NCI-H2081 treated with DMSO at 0.1 percent for 48 hours (cell line): ENCODE measurements at places on chromosomes 2 and 18.

DNA sequence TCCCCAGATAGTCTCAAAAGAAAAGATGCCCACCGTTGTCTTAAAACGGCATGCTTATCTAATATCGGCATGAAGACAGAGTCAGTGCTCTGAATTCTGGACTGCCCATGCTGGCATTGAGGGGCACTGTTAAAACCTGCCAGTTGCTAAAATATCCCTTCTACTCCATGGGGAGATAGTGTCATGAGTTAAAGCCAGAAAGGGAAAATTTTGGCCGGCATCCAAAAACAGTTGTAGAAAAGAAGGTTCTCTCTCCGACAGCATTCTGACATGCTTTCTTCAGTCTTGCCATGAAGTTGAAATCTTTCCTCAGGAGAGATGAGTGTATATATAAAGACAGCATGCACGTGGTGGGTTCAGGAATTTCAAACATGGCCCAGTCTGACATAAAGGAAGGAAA lies 401.3 kb upstream of the PIK3C3 start:
- DNase-seq: no peak

DNA sequence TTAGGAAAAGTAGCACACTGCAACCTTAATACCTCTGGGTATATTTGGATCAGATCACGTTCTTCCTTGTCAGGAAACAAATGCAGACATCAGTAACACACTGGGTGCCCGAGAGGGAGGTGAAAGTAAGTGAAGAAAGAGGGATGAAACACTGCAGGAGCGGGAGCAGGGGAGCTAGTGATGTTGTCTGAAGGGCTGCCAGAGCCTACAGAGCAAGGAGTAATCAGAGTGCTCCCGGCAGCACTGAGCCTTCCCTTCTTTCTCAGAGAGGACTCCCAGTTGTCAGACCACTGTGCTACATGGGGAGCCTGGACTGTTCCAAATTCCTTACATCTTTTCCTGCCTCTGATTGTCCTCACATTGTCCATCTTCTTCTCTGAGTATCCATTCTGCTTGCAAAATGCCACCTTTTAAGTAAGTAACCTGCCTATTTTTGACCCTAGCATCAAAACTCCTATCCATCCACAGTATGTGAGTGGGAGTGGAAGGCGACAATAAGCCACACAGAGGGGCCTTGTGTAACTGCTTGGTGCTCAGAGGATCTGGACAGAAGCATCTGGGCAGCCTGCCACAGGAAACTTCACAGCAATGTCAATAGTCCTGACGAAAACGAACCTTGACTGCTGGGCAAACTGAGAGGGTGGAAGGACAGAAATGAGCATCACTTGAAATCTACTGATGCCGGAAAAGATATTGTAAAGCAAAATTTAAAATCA lies 10.8 kb upstream of the NAB1 start:
- DNase-seq: no peak

DNA sequence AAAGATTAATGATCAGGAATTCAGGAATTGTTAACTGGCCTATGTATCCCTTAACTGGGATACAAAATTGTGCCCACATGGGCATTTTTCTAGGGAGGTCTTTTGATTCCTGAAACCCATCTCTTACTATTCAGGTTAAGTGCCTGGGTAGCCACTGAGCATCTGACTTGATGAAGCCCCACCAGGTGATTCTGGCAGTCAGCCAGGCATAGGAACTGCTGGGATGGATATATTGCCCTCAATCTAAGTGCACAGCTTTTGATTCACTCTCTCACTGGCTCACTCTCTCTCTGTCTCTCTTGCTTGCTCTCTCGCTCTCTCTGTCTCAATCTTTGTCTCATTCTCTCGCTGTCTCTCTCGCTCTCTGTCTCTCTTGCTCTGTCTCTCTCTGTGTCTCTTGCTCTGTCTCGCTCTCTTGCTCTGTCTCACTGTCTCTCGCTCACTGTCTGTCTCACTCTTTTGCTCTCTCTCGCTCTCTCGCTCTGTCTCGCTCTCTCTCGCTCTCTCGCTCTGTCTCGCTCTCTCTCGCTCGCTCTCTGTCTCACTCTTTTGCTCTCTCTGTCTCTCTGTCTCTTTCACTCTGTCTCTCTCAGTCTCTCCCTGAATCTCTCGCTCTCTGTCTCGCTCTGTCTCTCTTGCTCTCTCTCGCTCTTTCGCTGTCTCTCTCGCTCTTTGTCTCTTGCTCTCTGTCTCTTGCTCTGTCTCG lies 22.3 kb downstream of the INPP1 start:
- DNase-seq: no peak

DNA sequence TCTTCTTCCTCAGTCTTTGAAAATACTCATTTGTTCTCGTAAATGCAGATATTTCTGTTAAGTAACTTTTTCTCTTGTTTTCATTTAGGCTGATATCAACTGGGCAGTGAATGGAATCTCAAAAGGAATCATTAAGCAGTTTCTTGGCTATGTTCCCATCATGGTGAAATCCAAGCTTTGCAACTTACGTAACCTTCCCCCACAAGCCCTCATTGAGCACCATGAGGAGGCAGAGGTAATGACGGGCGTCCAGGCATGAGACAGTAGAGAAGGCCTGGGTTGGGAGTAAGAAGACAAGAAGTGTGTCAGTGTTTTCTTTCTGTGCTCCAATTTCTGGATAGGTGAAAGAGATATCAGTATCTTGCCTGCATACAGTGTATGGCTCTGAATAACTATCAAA lies 5.1 kb downstream of the POLR1B start:
- DNase-seq: no peak

- no peak for DNase-seq
These were observed 191.2 kb upstream of the TPO start for GRCh38 chr2:1222056-1222455.

DNA sequence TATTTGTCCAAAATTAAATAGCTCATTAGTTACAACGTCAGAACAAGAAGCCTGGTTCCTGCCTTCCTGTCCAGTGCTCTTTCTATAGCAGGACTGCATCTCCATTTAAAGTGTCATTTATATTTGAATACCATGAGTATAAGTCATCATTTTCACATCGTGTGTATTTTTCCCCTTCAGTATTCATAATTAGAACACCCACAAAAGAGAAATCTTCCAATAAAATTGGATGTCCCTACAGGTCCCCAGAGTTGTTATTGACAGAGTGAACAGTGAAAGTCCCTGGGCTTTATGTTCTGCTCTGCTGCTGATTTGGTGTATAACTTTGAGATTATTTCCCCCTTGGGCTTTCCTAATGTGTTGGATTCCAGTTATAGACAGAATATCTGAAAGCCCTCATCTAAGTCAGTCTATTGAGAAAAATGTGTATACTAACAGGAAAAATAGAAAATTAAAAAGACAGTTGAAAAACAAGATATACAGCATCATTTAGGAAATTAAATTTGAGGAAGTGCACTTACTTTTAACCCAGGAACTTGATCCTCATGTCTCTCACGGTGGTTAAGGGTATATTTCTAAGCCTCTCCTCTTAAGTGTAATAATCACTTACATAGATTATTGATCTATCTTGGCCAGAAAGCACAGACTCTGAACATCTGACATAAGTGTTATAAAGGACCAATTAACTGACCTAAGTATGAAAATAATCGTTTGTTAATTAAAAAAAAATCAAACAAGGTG lies 15.2 kb upstream of the REV1 start:
- no peak for DNase-seq

- DNase-seq: no peak
These were observed 731.9 kb upstream of the SALL3 start for GRCh38 chr18:78247615-78248289.

DNA sequence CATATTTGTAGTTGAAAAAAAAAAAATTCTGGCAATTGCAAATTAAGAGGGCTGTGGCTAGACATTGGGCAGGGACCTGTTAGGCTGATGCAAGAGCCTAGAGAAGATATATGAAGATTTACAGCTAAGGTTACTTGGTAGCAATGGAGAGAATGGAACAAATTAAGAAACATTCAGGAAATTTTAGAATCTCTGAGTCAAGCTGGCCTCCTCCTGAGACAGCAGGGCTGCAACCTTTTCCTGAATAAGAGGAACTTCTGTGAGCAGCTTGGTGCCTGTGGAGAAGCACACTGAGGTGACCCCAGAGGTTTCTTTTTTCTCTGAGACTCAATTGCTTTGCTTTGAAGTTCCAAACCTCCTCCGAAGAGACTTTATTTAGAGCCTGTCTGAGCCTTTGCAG lies 118.6 kb upstream of the LRATD1 start:
- no peak for DNase-seq

GRCh38 chr2:29245742-29246382 lies 130.6 kb downstream of the CLIP4 start:
- DNase-seq: no peak

- DNase-seq: no peak
These were observed 1.2 kb downstream of the SERTAD2 start for GRCh38 chr2:64652231-64653108.

GRCh38 chr2:240765007-240765406 lies 55.0 kb downstream of the KIF1A start:
- DNase-seq: no peak

- no peak for DNase-seq
These were observed 8.4 kb upstream of the CPS1 start for GRCh38 chr2:210548031-210548430.

DNA sequence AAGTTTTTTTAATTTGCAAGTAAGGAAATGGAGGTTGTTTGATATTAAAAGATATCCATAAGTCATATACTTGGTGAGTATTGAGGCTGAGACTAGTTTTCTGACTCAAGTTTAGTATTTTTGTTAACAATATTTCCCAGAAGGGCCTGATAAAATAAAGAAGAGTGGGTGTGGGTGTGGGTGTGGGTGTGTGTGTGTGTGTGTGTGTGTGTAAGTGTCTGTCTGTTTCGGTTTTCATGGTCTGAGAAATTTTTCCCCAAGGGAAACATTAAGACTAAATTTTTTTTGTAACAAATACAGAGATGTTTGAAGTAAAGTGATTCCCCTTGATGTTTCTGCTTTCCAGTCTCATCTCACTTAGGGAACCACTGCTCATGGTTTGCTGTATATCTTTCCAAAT lies 36.5 kb downstream of the PPM1B start:
- no peak for DNase-seq

GRCh38 chr2:154207288-154208047 lies 335.7 kb downstream of the GALNT13 start:
- no peak for DNase-seq

DNA sequence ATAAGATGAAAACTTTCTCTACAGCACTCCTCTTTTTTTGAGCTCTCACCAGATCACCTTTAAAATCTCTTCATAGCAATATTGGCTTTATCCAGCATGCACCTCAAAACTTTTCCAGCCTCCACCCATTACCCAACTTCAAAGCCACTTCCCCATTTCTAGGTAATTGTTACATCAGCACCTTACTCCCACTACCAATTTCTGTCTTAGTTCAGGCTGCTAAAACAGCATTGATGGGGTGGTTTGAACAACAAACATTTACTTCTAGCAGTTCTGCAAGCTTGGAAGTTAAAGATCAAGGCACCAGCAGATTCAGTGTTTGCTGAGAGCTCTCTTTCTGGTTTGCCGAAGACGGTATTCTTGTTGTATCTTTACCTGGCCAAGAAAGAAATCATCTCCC lies 114.0 kb upstream of the SLC39A10 start:
- DNase-seq: no peak

- peak; percentile 32 for DNase-seq
These were observed 128.5 kb downstream of the QPCT start for GRCh38 chr2:37472959-37473358.

DNA sequence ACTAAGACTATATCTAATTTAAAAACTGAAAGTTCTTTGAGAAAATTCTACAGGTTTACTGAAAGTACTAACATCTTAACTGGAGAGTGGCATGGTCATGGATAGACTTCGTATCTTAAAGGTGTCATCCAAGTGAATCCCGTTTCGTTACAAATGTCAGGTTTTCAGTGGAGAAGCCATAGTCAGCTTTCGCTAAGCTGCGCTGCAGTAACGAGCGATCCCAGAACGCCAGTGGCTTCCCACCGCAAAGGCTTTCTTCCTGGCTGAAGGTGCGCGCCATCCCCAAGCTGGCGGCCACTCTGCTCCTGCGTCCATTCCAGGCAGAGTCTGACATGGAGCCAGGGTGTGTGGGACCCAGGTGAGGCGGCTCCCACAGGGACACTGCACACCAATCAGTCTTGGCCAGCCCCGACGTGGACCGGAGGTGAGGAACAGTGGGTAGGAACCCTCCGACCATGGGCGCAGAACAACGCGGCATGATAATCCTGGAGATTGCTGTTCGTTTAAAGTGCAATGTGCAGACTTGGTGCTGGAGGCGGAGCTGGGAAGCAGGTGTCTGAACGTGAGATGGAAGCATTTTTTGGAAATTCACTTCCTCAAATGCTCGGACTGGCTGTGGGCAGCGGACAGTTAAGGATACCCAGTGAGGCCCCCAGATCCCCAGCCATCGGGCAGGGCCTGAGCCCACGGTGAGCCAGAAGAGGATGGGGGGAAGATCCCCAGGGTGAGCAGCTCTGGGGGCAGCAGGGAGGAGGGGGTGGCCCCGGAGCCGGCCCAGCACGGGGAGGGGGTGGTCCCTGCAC lies 27.8 kb upstream of the KCNG2 start:
- DNase-seq: no peak
